ENCODE measurements at places on chromosomes 4 and X. TPM values are rescaled to one million over a fixed set of nuclear protein-coding genes. Genes with fewer than 3 reads are reported as not detected.

The JADE3 gene
- total RNA-seq, result 7.6 TPM

The RIBC1 gene
- 3.8 TPM for total RNA-seq

The SLC9B1 gene
- 1.2 TPM for total RNA-seq

The CT47B1 gene
- total RNA-seq, result not detected

- DNase-seq, result no peak
- H3K27me3 ChIP-seq, result no peaks in the 10 kb centered on the region
- no peak overlapping the region for H3K4me3 ChIP-seq
- no peaks in the 10 kb centered on the region for H3K36me3 ChIP-seq
These were observed 135.1 kb downstream of the IRS4 start for GRCh38 chrX:108601276-108601675.

All from thyroid gland (tissue), 4 donors.